ENCODE measurements at places on chromosomes 5 and 9. TPM values are rescaled to one million over a fixed set of nuclear protein-coding genes. Genes with fewer than 3 reads are reported as not detected.

- DNase-seq = no peak
These were observed 150.0 kb downstream of the NTRK2 start for GRCh38 chr9:84819491-84819991.

SERF1A gene
- total RNA-seq = 11.0 TPM

DNA sequence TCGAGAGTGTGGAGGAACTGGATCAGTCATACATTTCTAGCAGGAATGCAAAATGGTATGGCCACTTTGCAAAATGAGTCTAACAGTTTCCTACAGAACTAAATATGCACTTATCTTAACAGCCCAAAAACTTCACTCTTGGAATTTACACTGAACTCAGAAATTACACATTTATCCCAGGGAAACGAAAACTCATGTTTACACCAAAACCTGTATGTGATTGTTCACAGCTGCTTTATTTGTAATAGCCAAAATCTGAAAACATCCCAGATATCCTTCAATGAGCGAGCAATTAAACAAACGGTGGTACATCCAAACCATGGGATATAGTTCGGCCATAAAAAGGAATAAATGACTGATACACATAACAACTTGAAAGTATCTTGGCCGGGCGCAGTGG, 62.0 kb downstream of the RNF130 start:
- no peak for DNase-seq

DNA sequence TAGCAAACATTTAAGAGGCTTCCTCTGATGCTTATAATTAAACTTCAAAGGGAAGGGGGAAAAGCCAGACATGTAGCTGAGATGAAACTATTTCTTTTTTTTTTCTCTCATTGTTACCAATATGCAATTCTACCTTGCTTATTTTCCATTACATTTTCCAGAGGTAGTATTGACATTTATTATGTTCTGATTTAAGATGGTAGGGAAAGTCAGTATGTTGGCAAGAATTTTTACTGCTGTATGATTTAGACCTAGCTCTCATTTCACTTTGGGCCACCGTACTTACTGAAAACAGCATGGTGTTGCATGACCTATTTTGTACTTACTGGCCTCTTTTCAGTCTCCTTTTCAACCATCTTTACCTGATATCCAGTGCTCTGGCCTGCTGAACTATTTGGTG, 9.6 kb upstream of the SPINK6 start:
- DNase-seq = no peak

DNA sequence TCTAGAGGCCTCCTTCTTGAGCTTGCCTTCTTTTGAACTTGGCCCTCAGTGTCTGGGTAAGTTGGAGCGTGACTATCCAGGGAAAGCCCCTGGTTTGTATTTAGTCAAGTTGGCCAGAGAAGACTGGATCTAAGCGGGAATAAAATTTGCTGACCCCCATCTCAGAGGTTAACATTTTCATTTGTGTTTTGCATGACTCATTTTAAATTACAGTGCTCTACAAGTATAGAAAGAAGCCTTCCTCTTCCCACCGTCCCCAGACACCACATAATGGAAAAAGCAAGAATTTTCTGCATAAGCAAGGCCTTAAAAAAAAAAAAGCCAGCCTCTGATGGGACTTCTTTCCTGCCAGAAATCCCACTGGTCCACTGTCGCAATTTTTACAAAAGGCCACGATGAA, 27.2 kb downstream of the PIK3R1 start:
- DNase-seq = no peak

GRCh38 chr9:112858625-112859147, 32.0 kb downstream of the SLC46A2 start:
- no peak for DNase-seq

DNA sequence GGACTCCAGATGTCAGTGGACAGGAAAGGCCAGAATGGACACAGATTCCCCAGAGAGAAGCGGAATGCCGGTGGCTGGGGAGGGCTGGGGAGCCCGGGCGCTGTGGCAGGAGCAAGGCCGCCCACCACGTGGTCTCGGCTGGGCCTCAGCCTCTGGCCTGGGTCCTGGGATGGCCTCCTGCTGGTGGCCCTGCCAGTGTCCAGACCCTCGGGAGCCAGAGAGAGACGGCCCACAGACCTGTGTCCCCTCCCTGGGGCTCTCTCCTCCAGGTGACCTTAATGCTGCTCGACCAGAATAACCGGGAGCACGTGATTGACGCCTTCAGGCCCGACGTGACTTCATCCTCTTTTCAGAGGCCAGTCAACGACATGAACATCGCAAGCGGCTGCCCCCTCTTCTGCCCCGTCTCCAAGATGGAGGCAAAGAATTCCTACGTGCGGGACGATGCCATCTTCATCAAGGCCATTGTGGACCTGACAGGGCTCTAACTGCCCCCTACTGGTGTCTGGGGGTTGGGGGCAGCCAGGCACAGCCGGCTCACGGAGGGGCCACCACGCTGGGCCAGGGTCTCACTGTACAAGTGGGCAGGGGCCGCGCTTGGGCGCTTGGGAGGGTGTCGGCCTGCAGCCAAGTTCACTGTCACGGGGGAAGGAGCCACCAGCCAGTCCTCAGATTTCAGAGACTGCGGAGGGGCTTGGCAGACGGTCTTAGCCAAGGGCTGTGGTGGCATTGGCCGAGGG, 19.0 kb downstream of the FBXW5 start:
- DNase-seq = no peak

- DNase-seq = peak; percentile 9
These were observed 38.3 kb upstream of the FBXW11 start for GRCh38 chr5:172044631-172045314.

TNC gene
- total RNA-seq = 2.0 TPM

DNA sequence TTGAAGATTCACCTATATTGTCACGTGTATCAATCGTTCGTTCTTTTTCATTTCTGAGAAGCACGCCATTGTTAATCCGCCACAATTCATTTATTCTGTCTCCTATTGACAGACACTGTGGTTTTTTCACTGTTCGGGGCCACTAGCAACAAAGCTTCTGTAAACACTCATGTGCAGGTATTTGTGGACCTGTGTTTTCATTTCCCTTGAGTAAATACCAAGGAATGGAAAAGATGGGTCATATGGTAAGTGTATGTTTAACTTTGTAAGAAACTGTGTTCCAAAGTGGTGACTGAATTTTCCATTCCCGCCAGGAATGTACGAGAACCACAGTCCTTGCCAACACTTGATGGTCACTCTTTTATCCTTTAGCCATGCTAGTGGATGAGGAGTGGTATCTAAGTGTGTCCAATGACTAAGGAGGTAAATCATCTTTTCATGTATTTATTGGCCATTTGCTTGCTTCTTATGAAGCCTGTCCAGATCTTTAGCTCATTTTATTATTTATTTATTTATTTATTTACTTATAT, 10.7 kb downstream of the ABO start:
- no peak for DNase-seq

Data from myocyte (in vitro differentiated cells).